ENCODE measurements at places on chromosomes 13 and 19. TPM values are rescaled to one million over a fixed set of nuclear protein-coding genes. Genes with fewer than 3 reads are reported as not detected.

HSD17B14 gene
- 6.8 TPM for total RNA-seq

PRR22 gene
- 0.28 TPM for total RNA-seq

MUC16 gene
- total RNA-seq, result not detected

CCDC8 gene
- total RNA-seq, result 34.7 TPM

PSG4 gene
- total RNA-seq, result not detected

ARMC6 gene
- 25.1 TPM for total RNA-seq

PALM gene
- total RNA-seq, result 15.6 TPM

ZNF699 gene
- total RNA-seq, result 7.7 TPM

ARL11 gene
- not detected for total RNA-seq

CLIP3 gene
- total RNA-seq, result 11.9 TPM

CYP4F2 gene
- not detected for total RNA-seq

TEAD2 gene
- 15.9 TPM for total RNA-seq

RFPL4AL1 gene
- total RNA-seq, result not detected

WDR62 gene
- total RNA-seq, result 0.55 TPM

RNF126 gene
- total RNA-seq, result 15.1 TPM

ELOF1 gene
- 41.2 TPM for total RNA-seq

A1BG gene
- 8.7 TPM for total RNA-seq

CLEC17A gene
- 0.28 TPM for total RNA-seq

RAP2A gene
- 31.9 TPM for total RNA-seq

HSD11B1L gene
- 11.3 TPM for total RNA-seq

RNF17 gene
- not detected for total RNA-seq

DCT gene
- total RNA-seq, result under 0.01 TPM

RPS16 gene
- 273 TPM for total RNA-seq

ZNF628 gene
- total RNA-seq, result 1.3 TPM

U2AF1L4 gene
- 5.5 TPM for total RNA-seq

CACNG7 gene
- 1.3 TPM for total RNA-seq

PLEKHG2 gene
- total RNA-seq, result 13.2 TPM

ZSCAN4 gene
- not detected for total RNA-seq

TNNT1 gene
- total RNA-seq, result 1.6 TPM

RUBCNL gene
- 0.55 TPM for total RNA-seq
